GM23248 (cell line): ENCODE measurements at places on chromosomes 12 and 14. TPM values are rescaled to one million over a fixed set of nuclear protein-coding genes. Genes with fewer than 3 reads are reported as not detected.

The RAB15 gene
- total RNA-seq, result 3.5 and 4.3 TPM in 2 replicates

The TM9SF1 gene
- total RNA-seq, result 102 and 163 TPM in 2 replicates

The SIX1 gene
- total RNA-seq, result 7.8 and 11.7 TPM in 2 replicates

The ITGB7 gene
- total RNA-seq, result 1.4 and 2.4 TPM in 2 replicates

The GDF3 gene
- not detected in 2 replicates for total RNA-seq

The SERPINA1 gene
- 0.65 TPM in 1 of 2 replicates, not detected in the other for total RNA-seq
